ENCODE measurements at places on chromosomes 7 and 10.

- DNase-seq: no peak
Measured at GRCh38 chr10:8407501-8408021, 353.1 kb downstream of the GATA3 start.

- DNase-seq: no peak
Measured at GRCh38 chr7:148729984-148730733, 31.5 kb downstream of the CUL1 start.

DNA sequence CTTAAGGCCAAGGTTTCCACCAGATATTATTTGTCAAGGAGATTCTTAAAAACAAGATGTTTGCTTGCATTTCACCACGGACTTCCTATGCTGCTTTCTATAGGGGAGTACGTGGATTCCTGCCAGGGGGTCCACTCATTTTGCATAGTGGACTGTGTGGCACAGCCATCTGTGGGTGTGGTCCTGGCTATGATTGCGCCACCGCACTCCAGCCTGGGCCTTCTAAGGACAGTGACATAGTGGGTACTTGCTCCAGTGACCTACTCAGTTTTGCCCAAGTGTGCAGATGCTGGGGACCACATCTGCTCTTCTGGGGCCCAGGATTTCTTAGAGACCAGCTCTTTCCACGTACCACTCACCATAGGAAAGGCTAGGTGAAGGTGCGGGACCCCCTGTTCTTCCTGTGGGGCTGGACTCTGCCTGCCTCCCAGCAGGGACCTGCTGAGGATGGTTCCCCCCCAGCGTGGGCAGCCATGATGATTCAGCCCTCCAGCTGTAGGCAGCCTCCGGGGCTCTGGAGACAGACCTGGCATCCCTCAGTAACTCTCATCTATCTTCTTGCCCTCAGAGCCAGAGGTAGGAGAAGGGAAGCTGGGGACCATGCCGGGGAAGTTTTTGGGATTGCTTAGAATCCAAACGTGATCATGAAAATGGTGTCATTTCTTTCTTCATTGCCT, 42.9 kb downstream of the HK1 start:
- DNase-seq: no peak

DNA sequence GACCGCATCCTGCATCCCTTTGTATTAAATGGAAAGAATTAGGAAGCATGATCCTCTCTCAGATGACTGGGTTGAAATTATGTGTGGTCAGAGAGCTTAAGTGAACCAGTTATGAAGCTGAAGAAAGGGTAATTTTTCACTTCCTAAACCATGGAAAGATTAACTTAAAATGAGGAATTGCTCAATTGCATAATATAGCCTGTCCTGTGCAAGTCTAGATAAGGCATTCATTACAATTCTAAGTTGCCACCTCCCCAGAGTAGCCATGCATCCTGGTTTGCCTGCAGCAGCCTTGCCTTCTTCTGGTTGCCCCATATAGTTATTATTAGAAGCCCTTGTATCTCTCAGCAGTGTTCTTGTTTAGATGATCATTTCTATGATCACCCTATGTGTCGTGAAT, 45.3 kb downstream of the STARD3NL start:
- no peak for DNase-seq

- no peak for DNase-seq
Measured at GRCh38 chr10:69413221-69413865, 3.4 kb downstream of the TACR2 start.

- no peak for DNase-seq
Measured at GRCh38 chr10:63887600-63888370, 366.6 kb downstream of the REEP3 start.

- peak; percentile 57 for DNase-seq
Measured at GRCh38 chr10:61974601-61975390, 73.3 kb downstream of the ARID5B start.

GRCh38 chr7:32066441-32066840, 3.8 kb downstream of the PDE1C start:
- no peak for DNase-seq

DNA sequence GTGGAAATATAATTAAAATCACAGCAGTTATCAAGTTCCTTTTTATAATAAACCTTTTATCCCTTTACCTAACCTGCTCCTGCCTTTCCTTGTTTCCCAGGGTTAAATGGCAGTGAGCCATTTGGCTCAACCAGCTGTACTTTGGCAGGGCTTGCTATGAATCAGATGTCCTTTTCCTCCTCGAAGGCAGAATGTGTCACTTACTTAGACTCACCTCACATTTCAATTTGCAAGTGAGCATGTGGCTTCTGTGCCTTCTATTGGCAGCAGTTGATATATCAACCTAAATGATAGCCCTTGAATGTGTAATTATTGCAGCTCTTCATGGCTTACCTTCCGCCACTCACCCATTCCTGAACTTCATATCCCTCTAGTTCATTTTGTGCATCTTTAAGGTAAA, 301.7 kb downstream of the CSTF2T start:
- no peak for DNase-seq

- DNase-seq: no peak
Measured at GRCh38 chr10:52539463-52539862, 225.4 kb downstream of the DKK1 start.

DNA sequence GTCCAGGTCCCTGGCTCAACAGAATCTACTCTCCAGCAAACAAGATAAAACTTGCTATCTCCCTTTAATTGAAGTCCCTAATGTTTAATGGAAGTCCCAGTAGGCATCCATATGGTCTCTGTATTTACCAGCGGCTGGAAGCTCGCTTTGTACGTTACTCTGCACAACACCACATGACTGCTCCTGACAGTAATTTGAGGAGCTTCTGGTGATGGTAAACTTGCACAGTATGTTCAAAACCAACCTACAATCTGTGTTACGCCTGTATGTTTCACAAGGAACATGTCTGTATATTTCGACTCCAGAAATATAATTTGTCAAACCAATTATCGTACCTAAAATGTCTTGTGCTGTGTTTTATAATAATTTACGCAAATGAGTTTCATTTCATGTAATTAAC, 4.4 kb upstream of the TECPR1 start:
- no peak for DNase-seq

GRCh38 chr10:34193931-34194626, 621.0 kb downstream of the PARD3 start:
- DNase-seq: no peak

Measured in COR-L47 (cell line).